Small intestine (tissue), 16 donors: ENCODE measurements at places on chromosomes 13 and 19. TPM values are rescaled to one million over a fixed set of nuclear protein-coding genes. Genes with fewer than 3 reads are reported as not detected.

DNA sequence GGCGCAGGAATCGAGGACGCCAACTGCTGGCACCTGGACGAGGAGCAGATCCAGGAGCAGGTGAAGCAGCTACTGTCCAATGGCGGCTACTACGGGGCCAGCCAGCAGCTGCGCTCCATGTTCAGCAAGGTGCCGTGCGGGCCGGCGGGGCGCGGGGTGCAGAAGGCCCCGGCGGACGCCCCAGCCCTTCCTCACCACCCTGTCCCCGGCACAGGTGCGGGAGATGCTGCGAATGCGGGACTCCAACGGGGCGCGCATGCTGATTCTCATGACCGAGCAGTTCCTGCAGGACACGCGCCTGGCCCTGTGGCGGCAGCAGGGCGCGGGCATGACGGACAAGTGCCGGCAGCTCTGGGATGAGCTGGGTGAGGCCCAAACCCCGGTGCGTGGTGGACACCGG, 13.6 kb downstream of the ZSWIM4 start:
- no peak for DNase-seq
- H3K27me3 ChIP-seq = no peaks in the 10 kb centered on the region
- H3K4me3 ChIP-seq = no peak overlapping the region

Gene MAP4K1
- polyA plus RNA-seq = 4.0 TPM

GRCh38 chr13:100203696-100204367, 114.9 kb downstream of the PCCA start:
- H3K4me3 ChIP-seq = no peak overlapping the region
- no peaks in the 10 kb centered on the region for H3K27me3 ChIP-seq
- no peaks in the 10 kb centered on the region for H3K4me1 ChIP-seq
- H3K27ac ChIP-seq = no peak overlapping the region

- H3K27ac ChIP-seq = peak overlapping the region; percentile 76
- no peaks in the 10 kb centered on the region for H3K27me3 ChIP-seq
- H3K4me1 ChIP-seq = peaks cover 16% of the 10 kb centered on the region
- H3K36me3 ChIP-seq = no peaks in the 10 kb centered on the region
Observed at GRCh38 chr19:2167896-2168618, 4.3 kb downstream of the DOT1L start.

GRCh38 chr19:56350416-56351045, 35.9 kb upstream of the ZSCAN5A start:
- no peaks in the 10 kb centered on the region for H3K36me3 ChIP-seq
- no peak overlapping the region for H3K4me3 ChIP-seq

Gene CCDC8
- polyA plus RNA-seq = 1.1 TPM

GRCh38 chr13:30169442-30169841, 137.9 kb downstream of the KATNAL1 start:
- no peaks in the 10 kb centered on the region for H3K36me3 ChIP-seq
- DNase-seq = peak; percentile 29
- H3K4me3 ChIP-seq = no peak overlapping the region
- no peak overlapping the region for H3K27ac ChIP-seq

DNA sequence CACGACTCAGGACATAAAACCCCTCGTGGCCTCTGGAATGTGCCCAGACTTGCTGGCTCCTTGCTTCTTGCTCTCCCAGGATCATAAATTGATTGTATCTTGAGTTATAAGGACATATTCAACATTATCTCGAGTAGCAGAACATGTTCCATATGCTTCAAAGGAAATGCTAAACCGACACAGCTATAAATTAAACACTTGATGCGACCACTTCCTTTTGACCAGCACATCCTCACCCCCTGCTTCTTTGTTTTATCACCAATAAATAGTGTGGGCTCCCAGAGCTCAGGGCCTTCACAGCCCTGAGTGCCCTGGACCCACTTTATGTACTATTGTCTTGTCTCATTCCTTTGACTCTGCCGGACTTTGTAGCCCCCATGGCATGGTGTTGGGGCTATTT, 157.0 kb upstream of the PABPC3 start:
- peaks cover 3% of the 10 kb centered on the region for H3K36me3 ChIP-seq
- H3K27me3 ChIP-seq = no peaks in the 10 kb centered on the region
- H3K4me1 ChIP-seq = no peaks in the 10 kb centered on the region
- H3K27ac ChIP-seq = no peak overlapping the region
- no peak for DNase-seq
- no peak overlapping the region for H3K4me3 ChIP-seq

DNA sequence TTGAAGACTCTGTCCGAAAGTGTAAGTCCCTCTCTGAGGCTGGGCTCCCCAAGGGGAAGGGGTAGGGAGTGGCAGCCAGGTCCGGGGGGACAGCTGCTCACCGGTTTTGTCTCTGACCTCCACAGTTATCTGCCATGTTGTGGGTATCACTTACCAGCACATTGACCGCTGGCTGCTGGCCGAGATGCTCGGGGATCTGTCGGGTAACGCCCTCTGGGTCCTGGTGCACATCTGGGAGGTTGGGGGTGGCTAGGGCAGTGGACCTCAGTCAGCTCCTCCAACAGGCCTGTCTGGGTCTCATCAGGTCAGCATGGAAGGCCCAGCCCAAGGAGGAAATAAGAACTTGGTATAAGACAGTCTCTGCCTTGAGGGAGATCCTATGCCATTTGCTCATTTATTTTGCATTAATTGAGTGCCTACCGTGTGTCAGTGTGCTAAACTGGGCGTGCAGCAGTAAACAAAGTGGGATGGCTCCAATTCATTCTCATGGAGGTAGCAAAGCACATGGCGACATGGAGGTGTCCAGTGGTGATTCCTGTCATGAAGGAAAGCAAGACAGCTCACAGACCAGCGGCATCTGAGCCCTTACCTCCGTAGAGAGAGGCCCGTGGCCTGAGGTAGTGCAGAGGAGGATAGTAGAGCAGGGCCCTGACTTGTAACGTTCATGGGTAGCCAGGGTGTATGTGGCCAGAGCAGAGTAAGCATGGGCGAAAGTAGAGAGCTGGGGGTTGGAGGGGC, 13.7 kb downstream of the EIF3K start:
- DNase-seq = no peak
- H3K36me3 ChIP-seq = peaks cover 5% of the 10 kb centered on the region
- H3K27ac ChIP-seq = no peak overlapping the region
- H3K27me3 ChIP-seq = no peaks in the 10 kb centered on the region

Gene ZNF491
- 1.4 TPM for polyA plus RNA-seq
